ENCODE measurements at places on chromosomes 11 and 22.
A peak's percentile ranks its signal among the peaks of the same experiment; 100 is the strongest.

- DNase-seq = no peak
These were observed 4.3 kb upstream of the NRIP3 start for GRCh38 chr11:9008011-9008550.

- no peak for DNase-seq
These were observed 13.1 kb downstream of the PLCB3 start for GRCh38 chr11:64264371-64264852.

- DNase-seq = no peak
These were observed 31.6 kb downstream of the UQCR10 start for GRCh38 chr22:29798801-29799200.

GRCh38 chr11:45209891-45210699 is 63.7 kb downstream of the PRDM11 start:
- DNase-seq = no peak

DNA sequence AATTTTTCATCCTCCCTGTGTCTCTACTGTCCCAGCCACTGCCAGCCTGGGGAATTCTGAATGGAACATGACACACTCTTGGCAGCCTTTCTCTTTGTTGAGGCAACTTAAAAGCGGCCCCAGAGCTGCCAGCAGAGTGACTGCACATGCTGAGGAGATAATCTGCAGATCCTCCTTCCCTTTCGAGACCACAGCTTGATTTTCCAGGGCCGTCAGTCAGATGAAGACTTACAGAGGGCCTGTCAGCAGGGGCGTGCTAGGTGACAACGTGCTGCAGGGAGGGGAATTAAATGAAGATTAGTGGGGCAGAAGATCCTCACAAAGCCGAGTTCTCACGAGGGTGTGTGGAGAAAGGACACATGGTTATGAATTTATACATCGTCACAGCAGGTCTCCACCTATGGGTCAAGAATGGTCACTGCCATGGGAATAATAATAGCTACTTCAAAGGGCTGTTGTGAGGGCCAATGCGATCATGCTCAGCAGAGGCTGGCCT is 193.5 kb upstream of the PITPNB start:
- DNase-seq = no peak

DNA sequence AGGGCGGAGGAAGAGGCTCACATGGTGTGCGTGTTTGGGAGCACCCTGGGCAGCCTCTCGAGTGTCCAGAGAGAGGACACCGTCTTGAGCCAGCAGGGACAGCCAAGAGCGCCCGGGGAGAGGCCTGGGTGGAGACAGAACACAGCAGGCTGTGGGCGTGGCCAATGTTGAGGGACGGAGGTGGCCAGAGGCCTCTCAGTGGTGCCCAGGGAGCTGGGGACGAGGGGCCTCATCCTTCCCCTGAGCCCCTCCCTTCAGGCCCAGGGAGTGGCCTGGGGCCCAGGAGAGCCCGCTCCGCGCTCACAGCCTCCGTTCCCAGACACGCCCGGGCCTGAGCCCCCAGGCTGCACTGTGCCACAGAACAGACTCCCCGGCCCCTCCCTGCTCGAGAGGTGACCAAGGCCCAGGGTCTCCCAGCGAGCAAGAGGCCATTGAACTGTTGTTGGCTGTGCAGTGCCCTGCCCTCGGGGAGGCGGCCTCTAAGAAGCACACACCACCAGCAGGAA is 48.4 kb downstream of the CDKN1C start:
- no peak for DNase-seq

- DNase-seq = no peak
These were observed 19.4 kb upstream of the IL17RA start for GRCh38 chr22:17065433-17065832.

DNA sequence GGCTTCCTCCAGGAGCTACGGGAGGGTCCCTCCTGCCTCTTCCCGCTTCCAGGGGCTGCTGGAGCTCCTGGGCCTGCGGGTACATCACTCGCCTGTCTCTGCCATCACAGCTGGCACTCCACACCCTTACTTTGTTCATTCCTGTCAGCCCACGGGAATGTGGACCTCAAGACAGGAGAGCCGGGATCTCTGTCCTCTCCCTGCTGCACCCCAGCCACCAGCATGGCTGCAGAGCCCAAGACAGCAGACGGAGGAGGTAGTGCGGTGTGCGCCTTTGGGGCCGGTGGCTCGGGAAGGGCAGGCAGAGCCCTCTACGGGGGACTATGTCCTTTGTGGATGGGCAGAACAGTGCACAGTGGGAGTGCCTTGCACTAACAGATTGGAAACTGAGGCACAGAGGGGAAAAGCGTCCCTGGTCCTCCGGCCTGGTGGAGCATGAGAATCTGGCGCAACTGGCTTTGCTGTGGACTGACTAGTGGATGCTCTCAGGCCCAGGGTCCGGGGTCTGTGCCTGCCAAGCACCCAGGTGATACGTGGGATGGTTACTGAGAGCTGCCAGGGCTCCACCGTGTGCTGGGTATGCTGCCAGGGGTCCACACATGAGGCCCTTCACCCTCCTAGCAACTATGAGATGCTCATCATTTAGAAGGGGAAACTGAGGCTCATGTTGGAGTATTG is 47.3 kb downstream of the IGF2 start:
- DNase-seq = no peak

GRCh38 chr11:64846998-64847666 is 2.7 kb upstream of the CDC42BPG start:
- DNase-seq = peak; percentile 94

DNA sequence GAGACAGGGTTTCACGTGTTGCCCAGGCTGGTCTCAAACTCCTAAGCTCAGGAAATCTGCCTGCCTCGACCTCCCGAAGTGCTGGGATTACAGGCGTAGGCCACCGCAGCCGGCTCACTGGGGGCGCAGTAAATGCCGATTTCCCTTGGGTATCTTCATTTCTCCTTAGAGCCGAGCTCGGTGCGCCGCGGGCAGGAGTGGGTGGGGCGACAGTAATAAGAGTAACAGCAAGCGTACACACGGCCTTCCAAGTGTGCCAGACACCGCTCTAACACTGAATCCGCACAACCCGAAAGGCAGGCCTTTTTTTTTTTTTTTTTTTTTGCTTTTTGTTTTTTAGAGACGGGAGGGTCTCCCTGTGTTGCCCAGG is 500 bp upstream of the ADSL start:
- DNase-seq = no peak

DNA sequence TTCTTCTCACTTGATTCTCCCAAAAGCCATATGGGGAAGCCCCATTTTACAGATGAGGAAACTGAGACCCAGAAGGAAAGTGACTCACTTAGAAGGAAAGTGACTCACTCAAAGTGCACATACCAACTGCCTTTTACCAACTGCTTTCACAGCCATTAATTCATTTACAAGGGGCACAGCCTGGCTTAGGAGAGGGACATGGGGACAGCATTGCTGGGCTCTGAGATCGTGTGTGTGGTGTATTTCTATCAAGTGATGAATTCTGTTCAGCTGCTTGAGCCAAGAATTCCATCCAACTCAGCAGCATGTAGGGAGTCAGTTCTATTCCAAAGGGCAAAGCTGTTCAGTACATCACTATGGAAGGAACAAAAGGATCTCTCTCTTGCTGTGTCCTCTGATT is 23.5 kb upstream of the PAK1 start:
- DNase-seq = no peak

DNA sequence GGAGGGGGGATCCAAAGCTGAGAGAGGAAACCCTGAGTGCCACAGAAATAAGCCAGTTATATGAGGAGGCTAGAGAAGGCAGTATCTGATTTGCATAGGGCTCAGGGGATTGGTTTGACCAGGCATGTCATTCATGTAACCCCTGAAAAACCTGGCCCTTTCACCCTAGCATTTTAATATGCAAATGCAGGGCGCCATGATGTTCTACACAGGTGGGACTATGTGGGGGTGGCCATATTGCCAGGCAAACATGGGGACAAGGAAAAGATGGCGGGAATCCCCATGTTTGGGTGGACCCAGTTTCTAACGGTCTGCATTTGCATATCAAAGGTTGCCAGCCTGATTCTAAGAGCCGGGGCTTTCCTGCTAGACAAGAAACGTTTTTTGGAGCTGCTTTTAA is 27.2 kb downstream of the CSF2RB start:
- DNase-seq = no peak

DNA sequence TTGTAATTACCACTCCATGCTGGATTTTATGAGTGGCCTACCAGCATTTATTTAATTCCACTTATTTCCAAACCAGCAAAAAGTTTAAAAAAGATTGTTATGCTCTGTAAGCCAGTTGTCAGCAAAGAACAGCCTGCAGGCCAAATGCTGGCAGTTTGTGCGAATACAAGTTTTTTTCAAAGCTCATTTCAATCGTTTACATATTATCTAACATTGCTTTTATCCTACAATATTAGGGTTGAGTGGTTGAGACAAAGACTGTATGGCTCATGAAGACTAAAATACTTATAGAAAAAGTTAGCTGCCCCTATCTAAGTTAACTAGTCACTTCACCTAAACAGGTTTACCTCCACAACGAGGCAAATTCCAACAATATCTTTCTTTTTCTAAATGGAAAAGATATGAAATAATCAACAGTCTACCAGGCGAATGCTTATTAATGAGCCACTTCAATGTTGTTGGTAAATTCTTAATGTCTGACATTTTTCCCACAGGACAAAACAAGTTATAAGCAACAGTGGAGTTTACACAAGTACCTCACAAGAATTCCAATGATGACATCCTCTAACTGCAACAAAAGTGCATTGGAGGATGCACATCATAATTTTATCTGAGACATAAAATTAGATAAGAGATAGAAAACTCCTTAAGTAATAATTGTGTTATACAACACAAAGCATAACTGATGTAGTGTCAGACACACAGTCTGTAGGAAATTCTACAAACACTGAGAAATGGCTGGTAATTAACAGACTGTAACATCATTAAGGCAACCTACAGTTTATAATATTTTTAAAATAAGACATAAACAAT is 35.8 kb upstream of the POU2AF2 start:
- DNase-seq = no peak

- DNase-seq = no peak
These were observed 18.2 kb downstream of the ST14 start for GRCh38 chr11:130177782-130178181.

GRCh38 chr11:94521684-94522083 is 9.4 kb downstream of the C11orf97 start:
- no peak for DNase-seq

DNA sequence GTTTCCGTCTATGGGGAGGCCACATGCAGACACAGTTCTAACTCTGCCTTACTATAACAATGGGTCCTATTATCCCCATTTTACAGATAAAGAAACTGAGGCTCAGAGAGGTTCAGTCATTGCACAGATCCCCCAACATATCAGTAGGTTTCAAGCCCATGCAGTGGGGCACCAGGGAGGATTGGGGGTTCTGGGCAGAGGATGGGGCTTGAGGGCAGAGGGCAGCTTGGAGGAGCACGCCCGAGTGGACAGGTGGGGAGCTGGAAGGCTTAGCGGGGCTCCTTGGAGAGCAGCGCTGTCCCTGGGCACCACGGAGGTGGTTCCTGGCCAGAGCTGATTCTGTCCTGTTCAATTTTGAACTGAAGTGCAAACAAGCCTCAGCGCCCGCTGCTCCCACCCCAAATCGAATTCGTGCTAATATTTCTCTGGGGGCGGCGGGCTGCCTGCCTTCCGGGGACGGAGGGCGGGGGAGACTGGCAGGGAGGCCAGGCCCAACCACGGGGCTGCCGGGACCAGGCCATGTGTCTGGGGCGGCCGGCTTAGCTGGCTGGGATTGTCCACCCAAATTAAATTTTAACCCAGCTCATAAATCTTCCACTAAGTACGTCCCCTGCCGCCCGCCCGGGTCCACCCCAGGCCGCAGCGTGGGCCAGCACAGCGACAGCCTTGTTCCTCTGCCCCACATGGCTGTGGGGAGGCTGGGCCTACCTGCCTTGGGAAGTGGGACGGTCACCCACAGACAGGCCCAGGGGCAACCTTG is 49.4 kb downstream of the FLRT1 start:
- no peak for DNase-seq

GRCh38 chr11:88335284-88335683 is 2.3 kb downstream of the CTSC start:
- no peak for DNase-seq

All from NCI-H345 (cell line).